Peyer's patch (tissue), 4 donors: ENCODE measurements at places on chromosomes 3 and 15. TPM values are rescaled to one million over a fixed set of nuclear protein-coding genes. Genes with fewer than 3 reads are reported as not detected.

GRCh38 chr15:34721802-34722438 is 32.9 kb downstream of the GJD2 start:
- DNase-seq, result no peak

DNA sequence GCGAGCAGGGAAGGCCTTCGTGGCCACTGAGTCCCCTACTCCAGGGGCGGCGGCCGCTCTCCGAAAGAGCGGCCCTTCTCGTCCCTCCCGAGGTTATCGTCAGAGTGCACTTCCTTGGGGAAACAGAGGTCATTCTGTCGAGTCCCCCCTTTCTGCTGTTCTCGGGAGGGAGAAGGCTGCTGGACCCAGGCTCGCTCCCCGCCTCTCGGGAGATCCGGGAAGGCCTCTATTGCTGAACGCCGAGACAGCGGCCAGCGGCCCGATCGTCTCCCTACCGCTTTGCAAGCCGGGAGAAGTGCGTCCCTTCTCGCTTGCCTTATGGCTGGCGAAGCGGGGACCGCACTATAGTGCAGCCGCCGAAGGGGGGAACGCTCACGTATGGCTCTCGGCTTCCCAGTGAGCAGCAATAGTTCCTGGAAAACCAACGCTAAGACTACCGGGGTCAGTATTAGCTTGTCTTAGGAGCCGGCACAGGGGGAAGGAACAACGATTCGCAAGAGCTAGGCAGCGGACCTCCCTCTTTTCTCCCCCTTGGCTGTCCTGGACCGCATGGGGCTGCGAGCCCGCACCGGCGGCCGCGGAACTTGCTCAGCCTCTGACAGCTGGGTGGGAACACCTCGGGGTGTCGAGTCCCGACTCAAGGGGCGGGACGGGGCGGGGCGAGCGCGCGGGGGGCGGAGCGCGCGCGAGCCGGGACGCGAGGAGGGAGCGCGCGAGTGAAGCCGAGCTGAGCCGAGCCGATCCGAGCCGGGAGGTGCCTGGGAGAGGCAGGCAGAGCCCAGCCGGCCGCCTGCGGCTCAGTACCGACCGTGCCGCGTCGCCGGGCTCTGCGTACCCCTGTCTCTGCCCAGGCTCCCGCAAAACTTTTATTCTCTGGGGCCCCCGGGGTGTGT is 930 bp upstream of the PPM1L start:
- DNase-seq, result peak; percentile 97

GOLGA8N gene
- total RNA-seq, result 20.8 TPM

CLRN1 gene
- total RNA-seq, result not detected

- DNase-seq, result no peak
Observed at GRCh38 chr3:87268646-87269211, 7.7 kb downstream of the POU1F1 start.

RHOV gene
- total RNA-seq, result 1.6 TPM

GRCh38 chr3:190513409-190514370 is at the start of gene IL1RAP:
TSS of gene IL1RAP (plus strand) at chr3:190514085. CDS start at chr3:190564290, 50,205 bp downstream.
- DNase-seq, result peak; percentile 94

DNA sequence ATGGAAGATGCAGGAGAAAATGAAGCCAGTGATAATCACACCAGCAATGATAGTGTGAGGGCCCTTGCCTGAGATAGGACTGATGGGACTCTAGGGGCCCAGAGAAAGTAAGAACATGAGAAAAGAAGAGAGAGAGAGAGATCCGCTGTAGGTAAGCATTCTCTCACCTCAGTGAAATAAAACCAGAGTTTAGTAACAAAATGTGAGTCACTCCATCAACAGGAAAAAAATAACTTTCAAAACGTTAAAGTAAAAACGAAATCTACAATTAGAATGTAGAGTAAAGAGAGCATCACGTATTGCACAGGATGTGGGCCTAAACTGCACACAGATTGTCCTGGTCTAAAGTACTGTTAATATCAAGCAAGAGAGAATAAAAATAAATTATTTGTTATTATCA is 6.8 kb upstream of the PRSS50 start:
- DNase-seq, result no peak

GRIP2 gene
- 0.80 TPM for total RNA-seq

PP2D1 gene
- total RNA-seq, result not detected

GRCh38 chr3:72820415-72820814 is 27.8 kb downstream of the SHQ1 start:
- DNase-seq, result no peak
